ENCODE measurements at places on chromosomes 7 and 10. TPM values are rescaled to one million over a fixed set of nuclear protein-coding genes. Genes with fewer than 3 reads are reported as not detected.

DNA sequence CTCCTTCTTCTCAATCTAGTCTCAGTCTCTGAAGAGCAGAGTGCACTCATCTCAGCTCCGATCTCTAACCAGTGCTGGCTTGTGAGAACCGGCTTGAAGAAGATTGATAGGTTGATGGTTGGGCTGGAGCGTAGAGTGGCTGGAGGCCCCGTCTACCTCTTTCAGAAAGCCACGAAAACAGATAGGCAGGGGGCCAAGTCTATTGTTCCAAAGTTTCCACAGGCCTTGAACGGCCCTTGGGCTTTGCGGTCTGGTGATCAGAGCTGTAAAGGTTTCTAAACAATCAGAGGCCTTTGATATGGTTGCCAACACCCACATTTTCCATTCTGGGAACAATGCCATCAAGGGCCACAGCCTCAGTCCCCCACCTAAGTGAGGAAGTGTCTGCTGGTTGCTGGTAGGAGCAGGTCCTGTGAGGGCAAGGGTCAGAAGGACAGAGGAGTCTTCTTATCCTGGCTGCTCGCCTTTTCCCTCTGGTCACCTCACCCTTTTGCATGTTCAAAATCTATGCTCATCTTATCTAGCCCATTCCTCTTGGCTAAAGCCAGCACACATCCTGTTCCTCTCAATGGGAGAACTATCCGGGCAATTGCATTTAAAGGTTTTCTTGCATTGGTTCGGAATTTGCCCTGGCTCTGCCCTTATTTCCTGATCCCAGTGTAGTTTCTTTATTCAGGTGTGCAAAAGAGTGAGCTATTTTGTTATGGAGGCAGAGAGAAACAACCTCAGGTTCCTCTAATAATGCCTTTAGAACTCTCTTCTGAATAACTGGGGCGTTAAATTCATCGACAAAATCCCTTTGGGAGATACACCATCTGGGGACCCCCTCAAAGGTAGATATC, 70.3 kb upstream of the KMT2E start:
- peak; percentile 10 for ATAC-seq

GRCh38 chr10:28679581-28680357, 2.4 kb downstream of the BAMBI start:
- no peak for ATAC-seq

DNA sequence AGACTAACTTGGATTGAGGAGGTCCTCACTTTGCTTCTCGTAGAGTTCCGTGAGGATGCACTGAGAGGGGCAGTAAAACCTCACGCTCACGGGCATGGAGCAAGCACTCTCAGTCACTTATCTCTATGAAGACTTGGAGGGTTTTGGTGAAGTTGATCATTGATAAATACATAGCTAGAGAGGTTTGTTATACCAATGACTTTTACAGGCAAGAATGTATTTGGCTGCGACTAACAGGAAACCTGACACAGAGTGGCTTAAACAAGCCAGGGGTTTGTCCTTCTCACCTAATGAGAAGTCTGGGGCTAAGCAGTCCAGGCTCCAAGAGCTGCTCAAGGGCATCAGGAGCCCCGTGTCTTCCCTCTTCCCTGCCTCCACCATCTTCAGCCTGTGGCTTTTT, 6.1 kb downstream of the BICC1 start:
- no peak for ATAC-seq

TLX1 gene
- total RNA-seq = not detected

GRCh38 chr7:153496257-153496656, 555.9 kb upstream of the DPP6 start:
- ATAC-seq = no peak

DNA sequence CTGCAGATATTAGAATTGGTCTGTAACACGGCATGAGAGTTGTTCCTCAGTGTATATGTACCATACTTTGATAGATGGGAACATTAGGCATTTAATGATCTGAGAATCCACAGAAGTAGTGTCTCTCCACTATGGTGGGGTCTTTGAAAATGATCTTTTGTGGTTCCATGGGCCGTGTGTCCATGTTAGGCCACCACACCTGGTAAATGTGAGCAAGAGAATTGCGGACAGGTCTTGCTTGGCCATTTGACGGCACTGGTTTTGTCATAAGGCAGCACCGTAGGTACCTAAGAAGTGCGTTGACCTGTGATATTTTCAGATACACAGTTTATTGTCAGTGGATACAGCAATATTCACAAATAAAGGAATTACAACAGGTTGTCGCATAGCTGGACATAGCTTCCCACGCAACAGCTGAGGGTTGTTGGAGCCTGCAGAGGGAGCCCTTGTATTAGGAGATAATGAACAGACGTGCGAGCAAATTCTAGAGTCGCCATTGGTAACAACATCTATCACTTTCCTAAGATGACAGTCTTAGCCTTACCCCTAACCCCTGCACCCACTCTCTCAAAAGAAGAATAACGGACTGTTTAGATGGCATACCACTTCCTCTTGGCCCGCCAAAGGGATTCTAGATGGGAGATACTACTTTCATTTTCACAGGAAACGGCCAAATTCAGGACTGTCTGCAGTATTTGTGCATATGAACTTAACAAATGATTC, 111.4 kb downstream of the COL28A1 start:
- ATAC-seq = peak; percentile 67

DNA sequence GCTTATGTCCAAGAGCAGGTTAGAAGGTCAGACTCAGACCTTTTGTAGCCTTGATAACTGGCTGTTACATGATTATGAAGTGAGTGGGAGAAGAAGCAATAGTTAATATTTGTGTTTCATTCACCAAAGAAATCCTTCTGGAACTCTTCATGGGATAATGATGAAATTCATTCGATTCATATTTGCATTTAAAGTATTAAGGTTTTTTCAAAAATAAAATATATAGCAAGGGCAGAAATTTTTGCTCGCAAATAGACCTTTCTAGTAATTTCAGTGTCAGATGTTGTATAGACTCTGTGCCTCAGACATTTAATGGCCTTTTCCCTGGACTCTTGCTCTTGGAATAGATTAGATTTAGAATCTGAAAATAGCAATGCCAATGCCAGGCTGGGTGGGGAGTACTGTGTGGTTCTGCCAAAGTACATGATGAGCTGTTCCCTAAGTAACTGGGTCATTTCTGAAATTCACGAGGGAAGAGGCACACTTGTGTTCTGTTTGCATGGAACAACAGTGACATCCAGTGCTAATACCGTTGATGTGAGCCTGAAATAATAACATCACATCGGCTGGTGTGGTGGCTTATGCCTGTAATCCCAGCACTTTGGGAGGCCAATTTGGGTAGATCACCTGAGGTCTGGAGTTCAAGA, 119.2 kb downstream of the MBL2 start:
- ATAC-seq = no peak

- no peak for ATAC-seq
Observed at GRCh38 chr7:151456782-151457181, 16.8 kb upstream of the CRYGN start.

- ATAC-seq = peak; percentile 67
Observed at GRCh38 chr7:129739427-129739826, 127.9 kb downstream of the NRF1 start.

- ATAC-seq = no peak
Observed at GRCh38 chr10:24417053-24417452, 208.1 kb downstream of the KIAA1217 start.

DNA sequence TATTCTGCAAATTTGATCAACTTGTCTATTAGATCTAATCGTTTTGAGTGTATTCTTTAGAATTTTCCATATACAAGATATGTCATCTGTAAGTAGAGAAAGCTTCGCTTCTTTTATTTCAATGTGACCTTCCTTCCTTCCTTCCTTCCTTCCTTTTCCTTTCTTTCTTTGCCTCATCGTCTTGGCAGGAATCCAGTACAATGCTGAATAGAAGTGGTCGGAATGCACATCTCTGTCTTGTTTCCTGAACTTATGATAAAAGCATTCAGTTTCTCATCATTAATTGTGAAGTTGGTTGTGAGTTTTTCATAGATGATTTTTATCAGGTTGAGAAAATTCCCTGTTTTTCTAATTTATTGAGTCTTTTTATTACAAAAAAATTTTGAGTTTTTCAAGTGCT, 300.7 kb upstream of the ZNF32 start:
- no peak for ATAC-seq

DNA sequence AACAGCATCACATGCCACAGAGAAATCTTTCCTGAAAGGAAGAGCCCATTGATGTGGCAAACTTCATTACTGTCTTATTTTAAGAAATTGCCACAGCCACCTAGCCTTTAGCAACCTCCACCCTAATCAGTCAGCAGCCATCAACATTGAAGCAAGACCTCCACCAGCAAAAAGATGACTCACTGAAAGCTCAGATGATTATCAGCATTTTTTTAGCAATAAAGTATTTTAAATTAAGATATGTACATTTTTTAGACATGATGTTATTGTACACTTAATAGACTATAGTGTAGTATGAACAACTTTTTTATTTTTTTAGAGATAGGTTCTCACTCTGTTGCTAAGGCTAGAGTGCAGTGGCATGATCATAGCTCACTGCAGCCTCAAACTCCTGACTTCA, 14.8 kb downstream of the STEAP1B start:
- no peak for ATAC-seq

GBX1 gene
- not detected for total RNA-seq

NODAL gene
- total RNA-seq = 0.40 TPM

DNA sequence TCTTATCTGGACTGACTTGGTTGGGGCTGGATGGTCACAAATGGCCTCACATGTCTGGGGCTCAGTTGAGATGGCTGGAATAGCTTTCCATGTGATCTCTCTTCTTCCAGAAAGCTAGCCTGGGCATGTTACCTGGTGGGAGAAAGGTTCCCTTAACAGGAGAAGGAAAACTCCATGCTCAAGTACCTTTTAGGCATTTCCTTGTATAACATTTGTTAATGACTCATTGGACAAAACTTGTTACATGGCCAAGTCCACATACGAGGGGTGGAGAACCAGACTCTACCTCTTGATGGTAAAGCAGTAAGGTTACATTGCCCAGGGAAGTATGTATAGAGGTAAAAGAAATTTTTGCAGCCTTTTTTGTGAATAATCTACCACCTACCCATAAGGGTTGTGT, 826.4 kb downstream of the LRMDA start:
- no peak for ATAC-seq

GRCh38 chr7:151447312-151447711, 7.4 kb upstream of the CRYGN start:
- no peak for ATAC-seq

AMZ1 gene
- 0.12 TPM for total RNA-seq

EXOSC1 gene
- 54.5 TPM for total RNA-seq

POMZP3 gene
- total RNA-seq = 3.5 TPM

- peak; percentile 26 for ATAC-seq
Observed at GRCh38 chr10:79079490-79080355, 11.0 kb downstream of the ZMIZ1 start.
